ENCODE measurements at places on chromosomes 13 and 19. TPM values are rescaled to one million over a fixed set of nuclear protein-coding genes. Genes with fewer than 3 reads are reported as not detected.

GRCh38 chr19:4589579-4590410, 30.3 kb upstream of the SEMA6B start:
- no peak for DNase-seq

TDRD12 gene
- not detected for total RNA-seq

DNA sequence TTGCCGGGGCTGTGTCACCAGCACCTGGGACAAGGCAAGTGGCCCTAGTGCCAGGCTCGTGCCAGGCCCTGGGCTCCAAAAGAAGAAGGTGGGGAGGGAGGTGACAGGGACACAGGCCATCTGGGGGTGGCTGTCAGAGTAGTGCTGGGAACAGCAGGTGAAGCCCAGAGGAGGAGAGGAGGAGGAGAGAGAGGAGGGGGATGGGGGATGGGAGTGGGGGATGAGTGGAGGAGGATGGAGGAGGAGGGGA, 18.7 kb downstream of the LSM4 start:
- DNase-seq = no peak

GRCh38 chr19:19465436-19466070, 49.8 kb downstream of the TSSK6 start:
- no peak for DNase-seq

- DNase-seq = no peak
These were observed 14.0 kb downstream of the CD70 start for GRCh38 chr19:6576869-6577475.

- no peak for DNase-seq
These were observed 20.7 kb upstream of the ZNF507 start for GRCh38 chr19:32324631-32325285.

DMWD gene
- 70.7 TPM for total RNA-seq

PTGER1 gene
- 4.4 TPM for total RNA-seq

- no peak for DNase-seq
These were observed 442.9 kb downstream of the FOXO1 start for GRCh38 chr13:40223585-40223984.

- DNase-seq = no peak
These were observed 7.5 kb downstream of the ZNF331 start for GRCh38 chr19:53545271-53546065.

GRCh38 chr13:113043001-113043630, 62.5 kb upstream of the F7 start:
- no peak for DNase-seq

DNA sequence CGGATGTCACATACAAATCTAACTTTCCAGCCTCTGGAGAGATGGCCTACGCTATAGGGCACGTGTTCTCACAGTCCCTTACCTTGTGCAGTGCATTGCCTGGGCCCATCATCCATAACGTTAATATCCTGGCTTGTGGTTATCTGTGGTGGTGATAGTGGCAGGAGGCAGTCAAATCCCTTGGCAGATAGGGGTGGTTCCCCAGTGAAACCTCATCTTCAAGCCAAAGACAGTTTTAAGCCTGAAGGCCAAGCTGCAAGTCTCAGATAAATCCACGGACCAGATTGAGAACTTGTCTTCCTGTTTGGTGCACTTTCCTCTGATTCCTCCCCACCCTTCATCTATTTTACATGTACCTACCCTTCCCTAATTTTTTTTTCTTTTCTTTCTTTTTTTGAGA, 4.3 kb upstream of the FBXO17 start:
- no peak for DNase-seq

DNA sequence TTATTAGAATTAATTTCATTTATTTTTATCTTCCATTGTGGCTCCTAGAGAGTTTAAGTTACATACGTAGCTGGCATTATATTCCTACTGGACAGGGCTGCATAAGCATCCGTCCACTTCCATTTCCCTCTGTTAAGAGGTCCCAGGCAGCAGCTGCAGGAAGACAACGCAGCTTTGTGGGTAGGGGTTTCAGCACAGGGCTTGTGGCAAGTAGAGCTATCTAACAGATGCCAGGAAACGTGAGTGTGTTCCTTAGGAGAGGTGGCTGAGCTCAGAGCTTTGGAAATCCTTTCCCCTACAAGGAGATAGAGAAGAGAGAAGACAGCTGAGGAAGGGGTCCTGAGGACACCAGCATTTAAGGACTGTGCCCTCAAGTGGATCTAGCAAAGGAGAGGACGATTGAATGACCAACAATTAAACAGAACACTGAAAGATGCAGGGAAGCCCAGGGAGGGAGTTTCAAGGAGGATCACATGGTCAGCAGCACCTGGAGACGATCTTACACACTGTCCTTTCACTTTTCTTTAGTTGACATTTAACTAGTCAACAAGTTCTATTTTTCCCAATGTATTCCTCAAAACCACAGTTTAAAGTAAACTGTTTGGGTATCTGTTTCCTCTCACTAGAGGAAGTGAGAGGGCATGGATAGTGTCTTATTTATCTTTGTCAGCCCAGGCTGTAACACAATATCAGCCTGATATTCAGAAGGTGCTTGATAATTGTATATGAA, 2.3 kb upstream of the N4BP2L1 start:
- no peak for DNase-seq

LRP3 gene
- total RNA-seq = 27.2 TPM

DNA sequence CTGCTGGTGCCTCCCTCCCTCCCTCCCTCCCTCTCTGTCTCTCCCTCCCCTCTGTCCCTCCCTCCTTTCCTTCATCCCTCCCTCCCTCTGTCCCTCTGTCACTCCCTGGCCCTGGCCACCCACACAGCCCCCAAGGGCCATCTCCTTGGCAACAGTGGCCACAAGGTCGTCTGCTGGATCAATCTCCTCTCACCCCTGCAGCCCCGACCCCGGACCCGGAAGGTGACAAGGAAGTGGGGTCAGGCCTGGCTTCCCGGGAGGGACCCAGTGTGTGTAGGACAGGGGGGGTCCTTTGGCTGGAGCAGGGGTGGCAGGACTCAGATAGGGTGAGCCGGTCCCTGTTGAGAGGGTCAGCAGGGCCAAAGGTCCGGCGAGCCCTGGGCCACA, 21.9 kb upstream of the TCF3 start:
- no peak for DNase-seq

Measured in aorta (tissue), 5 donors.